ENCODE measurements at places on chromosomes 2 and 18. TPM values are rescaled to one million over a fixed set of nuclear protein-coding genes. Genes with fewer than 3 reads are reported as not detected.

CAMKMT gene
- total RNA-seq: 14.1 TPM

UGT1A5 gene
- not detected for total RNA-seq

GRCh38 chr2:238379096-238379810 lies 47.5 kb upstream of the ASB1 start:
- peak; percentile 74 for DNase-seq

- DNase-seq: no peak
Measured at GRCh38 chr18:42636309-42636708, 479.2 kb downstream of the RIT2 start.

ASAP2 gene
- not detected for total RNA-seq

- DNase-seq: peak; percentile 19
Measured at GRCh38 chr18:46278481-46279465, 174.6 kb downstream of the HAUS1 start.

DNA sequence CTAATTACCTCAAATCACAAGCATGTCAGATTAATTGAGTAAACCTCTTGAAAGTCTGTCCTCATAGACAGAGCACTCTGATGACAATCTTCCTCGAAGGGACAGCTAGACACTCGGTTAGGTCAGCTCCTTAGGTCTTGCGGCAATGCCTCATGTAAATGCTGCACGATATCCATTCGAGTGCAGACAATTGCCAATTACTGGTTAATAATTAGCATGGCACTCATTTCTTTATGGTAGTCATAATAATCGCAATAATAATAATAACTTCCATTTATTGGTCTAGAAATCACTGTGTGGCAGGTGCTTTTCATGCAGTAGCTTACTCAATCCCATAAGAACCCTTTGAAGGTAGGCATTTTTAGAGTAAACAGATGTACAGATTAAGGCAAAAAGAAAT lies 44.7 kb upstream of the DSC1 start:
- DNase-seq: no peak

- DNase-seq: no peak
Measured at GRCh38 chr2:156649596-156649995, 213.4 kb downstream of the GPD2 start.

CRACDL gene
- 0.09 TPM for total RNA-seq

GRCh38 chr2:216279459-216279858 lies 92.8 kb downstream of the MARCHF4 start:
- DNase-seq: no peak

- peak; percentile 100 for DNase-seq
Measured at GRCh38 chr2:219229305-219230058, at the start of the genes ANKZF1 and ATG9A. ANKZF1 (plus strand) TSS chr2:219229806; CDS start chr2:219230258, 452 bp downstream. ATG9A (minus strand) TSS chr2:219229636; CDS start chr2:219228024, 1,612 bp downstream.

GRCh38 chr2:178404368-178404767 lies 46.6 kb downstream of the PRKRA start:
- DNase-seq: peak; percentile 58

CNRIP1 gene
- not detected for total RNA-seq

GRCh38 chr2:197327472-197328098 lies 17.0 kb upstream of the ANKRD44 start:
- no peak for DNase-seq

EIF2B4 gene
- 29.2 TPM for total RNA-seq

GRCh38 chr2:63840785-63841253 lies 877 bp upstream of the UGP2 start:
- DNase-seq: peak; percentile 99

IL1F10 gene
- not detected for total RNA-seq

- DNase-seq: no peak
Measured at GRCh38 chr2:212426637-212427412, 111.8 kb downstream of the ERBB4 start.

- DNase-seq: no peak
Measured at GRCh38 chr2:100833331-100833730, 13.4 kb downstream of the NPAS2 start.

DNA sequence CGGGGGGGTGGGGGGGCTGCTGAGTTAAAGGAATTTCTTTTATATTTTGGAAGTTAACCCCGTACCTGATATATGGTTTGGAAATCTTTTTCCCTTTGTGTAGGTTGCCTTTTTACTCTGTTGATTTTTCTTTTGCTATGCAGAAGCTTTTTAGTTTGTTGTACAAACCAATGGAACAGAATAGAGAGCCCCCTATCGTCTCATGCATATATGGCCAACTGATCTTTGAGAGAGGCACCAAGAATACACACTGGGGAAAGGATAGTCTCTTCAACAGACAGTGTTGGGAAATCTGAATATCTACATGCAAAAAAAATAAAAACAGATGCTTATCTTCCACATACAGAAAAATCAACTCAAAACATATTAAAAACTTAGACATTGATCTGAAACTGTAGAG lies 647.8 kb upstream of the KLHL29 start:
- no peak for DNase-seq

LOXHD1 gene
- total RNA-seq: 0.45 TPM

DNA sequence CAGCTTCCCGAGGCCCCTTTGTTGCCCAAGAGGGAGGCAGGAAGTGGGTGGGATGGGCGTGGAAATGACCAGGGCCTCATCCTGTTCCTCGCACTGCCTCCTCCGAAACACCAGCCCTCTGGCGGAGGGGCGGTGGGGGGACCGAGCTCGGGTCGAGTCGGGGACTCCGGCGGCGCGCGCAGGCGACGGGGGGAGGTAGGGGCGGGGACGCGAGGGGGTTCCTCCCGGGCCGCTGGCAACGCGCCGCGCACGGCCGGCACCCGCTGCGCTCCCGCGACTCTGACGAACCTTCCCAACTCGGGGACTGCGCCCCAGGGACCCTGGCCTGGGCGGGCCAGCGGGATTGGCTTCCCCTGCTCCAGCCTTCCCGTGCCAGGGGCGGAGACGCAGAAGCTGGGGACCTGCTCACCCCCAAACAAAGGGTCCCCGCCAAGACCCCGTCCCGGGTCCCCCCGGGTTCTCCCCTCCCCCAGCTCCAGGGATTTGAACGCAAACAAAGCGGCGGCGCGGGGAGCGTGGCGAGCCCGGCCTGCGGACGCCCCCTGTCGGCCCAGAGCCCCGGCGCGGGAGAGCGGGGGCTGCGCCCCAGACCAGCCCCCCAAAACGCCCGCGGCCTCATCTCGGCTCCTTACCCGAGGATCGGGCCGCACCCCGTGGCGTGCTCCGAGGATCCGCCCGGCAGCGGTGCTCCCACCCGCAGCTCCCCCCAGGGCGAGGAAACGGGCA lies 1.2 kb downstream of the SEMA4C start:
- DNase-seq: peak; percentile 81

VAMP8 gene
- 91.1 TPM for total RNA-seq

DNA sequence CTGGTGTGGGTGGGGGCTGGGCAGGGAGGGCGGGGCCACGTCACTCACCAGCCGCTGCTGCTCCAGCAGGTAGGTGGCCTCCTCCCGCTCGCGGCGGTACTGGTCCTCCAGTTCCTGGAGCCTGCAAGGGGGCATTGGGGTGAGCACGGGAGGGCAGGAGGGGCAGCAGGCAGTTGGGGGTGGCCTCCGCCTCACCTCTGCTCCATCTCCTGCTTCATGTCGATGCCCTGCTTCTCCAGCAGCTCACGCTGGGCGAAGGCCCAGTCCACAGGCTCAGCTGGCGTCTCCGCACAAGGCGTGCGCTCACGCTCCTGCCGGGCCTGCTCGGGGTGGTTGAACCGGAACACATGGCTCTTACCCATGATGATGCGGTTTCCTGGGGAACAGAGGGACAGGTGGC lies 57.0 kb downstream of the KIF1A start:
- no peak for DNase-seq

C2orf69 gene
- total RNA-seq: 15.9 TPM

DNA sequence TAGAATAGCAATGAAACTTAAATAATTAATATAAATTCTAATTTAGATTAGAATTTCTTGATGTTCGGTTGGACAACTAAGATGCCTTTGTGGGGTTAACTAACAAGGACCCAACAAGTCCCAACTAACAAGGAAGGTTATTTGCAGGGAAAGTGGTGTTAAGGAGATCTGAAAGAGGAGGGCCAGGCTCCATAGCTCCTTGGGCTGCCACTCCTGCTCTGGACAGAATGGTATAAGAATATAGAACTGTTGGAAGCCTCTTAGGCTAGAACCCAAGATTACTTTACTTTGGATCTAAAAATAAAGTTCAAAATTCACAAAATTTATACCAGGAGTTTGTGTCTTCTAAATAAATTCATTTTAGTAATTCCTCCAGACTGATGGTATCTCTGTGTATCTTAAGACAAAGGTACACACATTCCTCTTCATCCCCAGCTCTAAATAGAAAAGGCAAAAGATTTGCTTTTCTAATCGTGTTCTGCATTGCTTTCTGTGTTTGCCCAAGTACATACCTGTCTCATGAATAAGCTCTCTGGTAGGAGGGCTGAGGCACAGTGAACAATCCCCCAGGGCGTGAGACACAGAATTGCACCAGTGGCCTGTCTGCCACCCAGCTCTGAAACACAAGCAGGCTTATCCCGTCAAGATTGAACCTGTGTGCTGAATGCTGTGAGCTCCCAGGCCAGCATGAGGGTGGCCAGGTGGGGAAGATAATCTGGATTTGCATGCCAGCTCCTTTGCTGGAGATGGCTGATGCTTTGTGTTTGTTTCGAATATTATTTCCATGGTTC lies 176.0 kb downstream of the ACKR3 start:
- no peak for DNase-seq

APCDD1 gene
- total RNA-seq: not detected

SLC9A2 gene
- total RNA-seq: 0.18 TPM

DNA sequence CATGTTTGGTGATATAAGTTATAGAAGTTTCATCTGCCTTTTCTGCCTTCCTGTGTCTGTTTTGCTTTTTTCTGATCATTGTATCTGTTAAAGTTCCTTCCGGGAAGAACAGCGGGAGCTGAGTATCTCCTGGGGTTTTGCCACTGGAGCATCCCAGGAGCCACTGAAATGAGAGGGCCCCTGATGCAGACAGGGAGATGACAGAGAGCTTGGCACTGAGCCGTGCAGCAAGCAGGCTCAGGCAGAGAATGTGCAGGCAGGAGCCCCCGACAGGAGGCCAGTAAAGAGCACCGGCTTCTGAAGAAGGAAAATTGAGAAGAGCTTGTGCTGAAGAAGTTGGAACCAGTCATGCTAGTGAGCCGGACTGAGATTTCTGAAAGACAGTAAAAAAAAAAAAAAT lies 137.8 kb downstream of the TDRD15 start:
- no peak for DNase-seq

DNA sequence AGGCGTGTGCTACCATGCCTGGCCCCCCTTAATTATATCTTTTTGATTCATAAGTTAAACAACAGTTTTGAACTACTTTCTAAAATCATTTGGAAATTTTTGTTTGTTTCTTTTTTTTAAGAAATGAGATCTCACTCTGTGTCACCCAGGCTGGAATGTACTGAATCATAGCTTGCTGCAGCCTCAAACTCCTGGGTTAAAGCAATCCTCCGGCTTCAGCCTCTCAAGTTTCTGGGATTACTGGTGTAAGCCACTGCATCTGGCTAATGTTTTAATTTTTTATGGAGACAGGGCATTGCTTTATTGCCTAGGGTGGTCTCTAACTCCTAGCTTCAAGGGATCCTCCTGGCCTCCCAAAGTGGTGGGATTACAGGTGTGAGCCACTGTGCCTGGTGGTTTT lies 71.5 kb downstream of the BABAM2 start:
- DNase-seq: no peak

TUBB8B gene
- total RNA-seq: not detected

DNA sequence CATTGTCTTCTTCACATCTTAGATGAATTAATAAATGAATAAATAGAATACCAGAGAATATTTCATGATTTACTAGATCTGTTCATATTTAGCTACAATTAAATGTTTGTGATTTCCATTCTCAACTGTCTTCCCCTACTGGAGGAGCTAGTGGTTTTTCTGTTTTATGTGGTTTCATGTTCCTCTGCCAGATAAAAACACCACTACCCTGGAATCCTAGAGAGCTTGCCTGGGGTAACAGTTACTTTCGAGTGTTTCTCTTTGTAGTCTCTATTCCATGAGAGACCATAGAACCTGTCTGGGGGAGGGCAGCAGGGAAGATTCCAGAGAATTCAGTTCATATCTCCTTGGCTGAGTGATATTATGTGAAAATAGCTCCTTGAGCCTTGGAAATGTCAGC lies 349.2 kb downstream of the INSIG2 start:
- DNase-seq: no peak

DNA sequence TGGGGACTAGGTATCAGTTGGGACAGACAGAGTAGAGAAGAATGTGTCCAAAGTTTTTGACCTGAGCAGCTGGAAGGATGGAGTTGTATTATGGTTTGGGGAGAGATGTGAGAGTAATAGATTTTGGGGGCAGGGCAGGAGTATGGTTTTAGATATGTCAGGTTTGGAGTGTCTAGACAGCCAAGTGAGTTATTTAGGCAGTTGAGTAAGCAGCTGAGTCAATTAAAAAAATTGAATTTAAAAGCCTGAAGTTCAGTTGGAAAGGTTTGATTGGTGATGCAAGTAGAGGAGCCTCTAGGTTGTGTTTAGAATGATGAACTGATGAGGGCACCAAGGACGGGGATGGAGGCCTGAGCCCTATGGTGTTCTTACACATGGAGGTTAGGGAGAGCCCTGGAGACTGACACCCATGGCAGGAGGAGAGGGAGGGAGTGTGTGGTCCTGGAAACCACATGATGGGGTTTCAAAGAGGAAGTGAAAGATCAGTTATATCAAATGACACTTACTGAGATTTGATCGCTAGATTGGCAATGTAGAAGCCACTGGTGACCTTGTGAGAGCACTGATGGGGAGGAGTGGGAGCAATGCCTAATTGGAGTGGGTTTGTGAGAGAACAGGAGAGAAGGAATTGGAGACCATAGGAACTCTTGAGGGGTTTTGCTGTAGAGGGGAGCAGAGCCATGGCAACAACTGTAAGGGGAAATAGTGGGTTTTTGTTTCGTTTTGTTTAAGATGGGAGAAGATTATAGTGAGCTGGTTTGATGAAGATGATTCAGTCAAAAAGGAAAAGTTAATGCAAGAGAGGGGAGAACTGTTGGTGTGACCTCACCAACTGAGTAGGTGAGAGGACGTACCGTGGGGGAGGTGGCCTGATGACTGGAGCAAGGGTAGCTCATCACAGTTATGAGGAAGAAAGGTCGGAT lies 10.3 kb downstream of the ITGA6 start:
- DNase-seq: peak; percentile 84

GRCh38 chr18:70892381-70892780 lies 603.5 kb downstream of the SOCS6 start:
- DNase-seq: no peak

GRCh38 chr18:62659698-62660097 lies 55.6 kb upstream of the PHLPP1 start:
- no peak for DNase-seq

- peak; percentile 79 for DNase-seq
Measured at GRCh38 chr2:202172439-202173211, 65.8 kb downstream of the SUMO1 start.

NEU4 gene
- 0.54 TPM for total RNA-seq

DNA sequence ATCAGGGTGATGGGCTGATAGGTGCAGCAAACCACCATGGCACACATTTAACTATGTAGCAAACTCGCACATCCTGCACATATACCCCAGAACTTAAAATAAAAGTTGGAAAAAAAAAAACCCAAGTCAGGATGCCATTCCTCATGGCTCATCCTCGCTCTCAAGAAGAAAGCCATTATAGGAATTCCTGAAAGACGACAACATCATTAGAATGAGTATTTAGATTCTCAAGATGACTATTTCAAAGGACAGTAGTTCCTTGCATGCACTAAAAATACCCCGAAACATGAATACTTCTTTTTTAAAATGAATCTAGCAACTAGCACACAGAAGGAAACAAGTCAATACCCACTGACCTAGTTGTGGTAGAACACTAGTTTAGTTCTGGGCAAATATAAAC lies 285.8 kb upstream of the REV1 start:
- no peak for DNase-seq

Data from activated CD8-positive, alpha-beta T cell treated with anti-CD3 and anti-CD28 coated beads for 36 hours (primary cell).